ENCODE measurements at places on chromosomes 1 and 21. TPM values are rescaled to one million over a fixed set of nuclear protein-coding genes. Genes with fewer than 3 reads are reported as not detected.

- no peak for DNase-seq
Observed at GRCh38 chr1:207028884-207029650, 3.5 kb downstream of the C1orf116 start.

The TP73 gene
- total RNA-seq: 0.17 TPM

GRCh38 chr1:171248302-171248701, at the start of gene FMO1:
FMO1 (plus strand) TSS chr1:171248494; CDS start chr1:171258088, 9,594 bp downstream.
- no peak for DNase-seq

- no peak for DNase-seq
Observed at GRCh38 chr1:238606457-238606856, 715.7 kb upstream of the ZP4 start.

The GLIS1 gene
- total RNA-seq: not detected

DNA sequence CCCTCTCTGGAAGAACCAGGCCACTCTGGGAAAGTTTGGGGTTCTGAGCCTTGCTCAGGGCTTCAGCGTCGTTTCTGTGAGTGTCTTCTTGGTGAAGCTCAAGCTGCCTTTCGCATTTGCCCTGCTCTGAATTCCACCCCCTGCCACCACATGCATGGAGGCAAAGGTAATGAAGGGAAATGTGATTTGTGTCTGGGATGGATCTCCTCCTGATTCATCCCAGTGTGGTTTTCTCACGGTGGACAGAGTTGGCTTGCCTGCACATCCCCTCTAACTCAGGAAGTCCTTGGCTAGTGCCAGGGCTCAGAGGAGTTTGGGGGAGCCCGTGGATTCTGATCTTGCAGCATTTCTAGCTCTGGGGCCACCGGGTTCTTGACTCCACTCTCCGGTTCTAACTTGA, 173.6 kb upstream of the RAB4A start:
- no peak for DNase-seq

- DNase-seq: no peak
Observed at GRCh38 chr1:15152318-15153183, 996 bp upstream of the TMEM51 start.

The ANKRD35 gene
- not detected for total RNA-seq

- DNase-seq: no peak
Observed at GRCh38 chr1:109080441-109081082, 4.8 kb upstream of the TAF13 start.

GRCh38 chr1:4636644-4637380, 17.6 kb upstream of the AJAP1 start:
- no peak for DNase-seq

- no peak for DNase-seq
Observed at GRCh38 chr1:27099135-27099586, 55.8 kb downstream of the SLC9A1 start.

GRCh38 chr1:56958526-56958925, 7.3 kb downstream of the C8B start:
- DNase-seq: no peak

- no peak for DNase-seq
Observed at GRCh38 chr1:55214934-55215193, 300 bp downstream of the USP24 start.

GRCh38 chr1:174850726-174851125, 149.0 kb upstream of the CACYBP start:
- no peak for DNase-seq

The TRIM46 gene
- total RNA-seq: 8.5 TPM

DNA sequence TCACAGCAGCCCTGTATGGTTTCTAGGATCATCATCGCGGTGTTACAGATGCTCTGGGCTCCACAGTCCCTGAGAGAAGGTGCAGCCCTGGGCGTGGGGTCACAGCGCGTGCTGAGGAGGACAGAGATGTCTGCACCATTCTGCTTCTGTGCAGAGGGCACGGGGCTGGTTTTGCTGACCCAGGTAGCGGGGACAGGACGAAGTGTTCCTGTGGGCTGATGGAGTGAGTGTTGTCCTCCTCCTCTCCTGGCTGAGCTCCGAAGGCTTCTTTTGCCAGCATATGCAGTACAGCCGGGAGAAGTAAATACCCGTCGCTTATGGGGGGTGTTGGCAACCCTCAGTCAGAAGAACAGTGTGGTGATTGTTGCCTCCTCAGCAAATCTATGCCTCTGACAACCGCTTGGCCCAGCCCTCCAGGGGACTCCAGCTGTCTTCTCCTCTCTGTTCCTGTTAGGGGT, 101.5 kb downstream of the DDX20 start:
- DNase-seq: no peak

DNA sequence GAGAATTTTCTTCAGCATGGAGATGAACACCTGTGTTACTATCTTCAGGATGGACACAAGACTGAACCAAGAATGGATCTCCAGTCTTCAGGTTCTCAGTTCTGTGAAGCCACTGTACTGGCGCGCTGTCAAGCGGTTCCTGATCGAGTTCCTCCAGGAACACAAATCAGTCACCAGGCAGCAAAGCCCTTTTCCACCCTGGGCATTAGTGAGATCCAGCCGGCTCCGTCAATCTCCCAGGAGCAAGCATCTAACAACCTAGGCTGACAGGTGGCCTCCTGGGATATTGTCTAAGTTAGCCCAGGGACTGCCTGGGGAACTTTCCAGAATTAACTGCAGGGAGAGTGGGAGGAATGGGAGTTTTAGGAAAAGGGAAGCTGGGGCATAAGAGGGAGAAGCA, 9.7 kb upstream of the IGFN1 start:
- no peak for DNase-seq

Measured in CD4-positive, alpha-beta memory T cell (primary cell).